Epithelial cell of proximal tubule (primary cell): ENCODE measurements at places on chromosomes 12 and 14.

- DNase-seq, result no peak
Measured at GRCh38 chr14:104194016-104194415, 55.6 kb downstream of the KIF26A start.

- DNase-seq, result no peak
Measured at GRCh38 chr14:96582995-96583394, 80.8 kb downstream of the PAPOLA start.

DNA sequence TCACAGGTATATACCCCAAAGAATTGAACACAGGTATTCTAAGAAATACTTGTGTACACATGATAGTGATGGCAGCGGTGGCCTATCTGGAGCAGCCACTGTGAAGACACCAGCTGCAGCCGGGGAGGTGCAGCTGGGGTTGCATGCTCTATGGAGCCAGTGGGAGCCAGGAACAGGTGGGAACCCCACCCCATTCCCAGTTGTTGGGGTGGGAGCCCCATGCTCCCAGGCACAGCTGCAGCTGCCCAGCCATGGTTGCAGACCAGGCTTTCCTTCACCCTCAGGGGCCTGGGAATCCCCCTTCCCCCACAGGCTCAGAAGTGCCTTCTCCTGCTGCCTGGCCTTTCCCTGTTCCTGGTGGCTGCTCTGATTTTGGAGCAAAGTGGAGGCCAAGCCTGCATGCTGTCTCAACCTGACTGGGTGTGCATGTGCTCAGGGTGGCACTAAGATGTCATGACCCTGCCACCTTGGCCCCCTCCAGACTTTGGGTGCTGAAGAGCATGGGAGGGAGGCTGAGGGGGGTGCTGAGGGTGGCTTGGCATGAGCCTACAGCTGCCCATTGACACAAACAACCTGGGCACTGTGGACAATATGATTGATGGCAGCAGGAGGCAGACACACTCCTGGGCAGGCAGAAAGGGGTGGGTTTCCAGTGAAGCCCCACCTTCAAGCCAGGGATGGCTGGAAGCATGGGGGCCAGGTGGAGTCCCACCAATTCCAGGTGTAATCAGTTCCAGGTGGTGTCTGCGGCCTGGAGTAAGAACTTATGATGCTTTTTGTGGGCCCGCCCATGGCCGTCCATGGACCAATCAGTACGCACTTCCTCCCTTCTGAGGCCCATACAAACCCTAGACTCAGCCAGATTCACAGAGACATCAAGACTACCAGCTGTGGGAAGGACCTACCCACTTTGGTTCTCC, 234.7 kb downstream of the ADGRD1 start:
- no peak for DNase-seq

DNA sequence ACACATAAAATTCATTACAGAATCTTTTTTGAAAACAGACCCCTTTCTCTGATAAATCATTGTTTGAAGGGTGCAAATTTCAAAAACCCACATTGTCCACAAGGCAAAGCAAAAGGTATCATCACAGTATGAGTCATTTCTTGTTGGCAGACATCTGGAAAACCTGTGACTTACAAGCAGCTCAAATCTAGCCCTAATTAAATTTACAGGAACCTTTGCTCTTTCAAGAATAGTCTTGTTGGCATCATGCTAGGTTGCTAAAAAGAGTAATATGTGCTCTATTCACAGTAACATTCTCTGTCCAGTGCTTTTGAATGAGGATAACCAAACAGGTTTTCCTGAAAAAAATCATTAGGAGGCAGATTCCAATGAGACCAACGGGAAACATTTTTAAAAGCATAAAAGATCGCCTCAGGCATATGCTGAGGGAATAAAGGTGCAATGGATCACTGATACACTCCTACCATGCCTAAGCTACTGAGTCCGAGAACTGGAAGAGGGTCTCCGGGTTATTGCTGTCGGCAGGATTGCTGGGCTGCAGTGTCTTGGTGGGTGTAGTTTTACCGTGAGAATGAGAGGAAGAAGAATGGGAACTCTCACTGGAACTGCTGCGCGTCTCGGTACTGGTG, 55.5 kb upstream of the TTC7B start:
- peak; percentile 48 for DNase-seq

DNA sequence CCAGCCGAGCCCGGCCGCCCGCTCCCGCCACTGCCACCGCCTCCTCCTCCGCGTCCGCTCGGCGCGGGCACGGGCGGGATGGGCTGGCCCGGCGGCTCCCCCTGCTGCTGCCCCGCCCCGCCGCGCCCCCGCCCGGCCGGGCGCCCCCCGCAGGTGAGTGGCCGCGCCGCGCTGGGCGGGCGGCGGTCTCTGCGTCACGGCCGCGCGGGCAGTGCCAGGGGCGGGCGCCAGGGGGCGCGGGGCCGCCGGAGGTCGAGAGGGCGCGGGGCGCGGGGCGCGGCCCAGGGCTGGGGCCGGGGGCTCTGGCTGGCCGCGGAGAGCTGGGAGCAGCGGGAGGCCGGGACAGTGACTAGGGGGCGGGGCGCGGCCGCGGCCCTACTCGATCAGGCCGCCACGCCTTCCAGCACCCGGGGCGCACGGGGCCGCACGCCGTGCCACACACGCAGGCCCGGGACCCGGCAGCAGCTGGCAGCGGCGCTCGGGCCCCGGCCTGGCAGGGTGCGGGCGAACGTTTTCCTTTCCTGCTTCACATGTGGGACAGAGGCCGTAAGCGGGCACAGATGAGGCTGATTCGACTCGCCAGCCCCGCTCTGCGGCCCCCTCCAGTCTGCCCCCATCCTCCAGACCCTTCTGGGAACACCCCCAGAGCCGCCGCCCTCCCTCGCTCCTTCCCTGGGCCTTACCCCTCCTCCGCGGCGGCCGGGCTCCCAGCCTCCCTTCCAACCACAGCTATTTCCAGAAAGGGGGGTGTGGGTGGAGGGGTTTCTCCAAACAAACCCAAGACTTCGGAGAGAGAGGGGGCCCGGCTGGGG, 2.4 kb upstream of the TNS2 start:
- DNase-seq, result no peak

DNA sequence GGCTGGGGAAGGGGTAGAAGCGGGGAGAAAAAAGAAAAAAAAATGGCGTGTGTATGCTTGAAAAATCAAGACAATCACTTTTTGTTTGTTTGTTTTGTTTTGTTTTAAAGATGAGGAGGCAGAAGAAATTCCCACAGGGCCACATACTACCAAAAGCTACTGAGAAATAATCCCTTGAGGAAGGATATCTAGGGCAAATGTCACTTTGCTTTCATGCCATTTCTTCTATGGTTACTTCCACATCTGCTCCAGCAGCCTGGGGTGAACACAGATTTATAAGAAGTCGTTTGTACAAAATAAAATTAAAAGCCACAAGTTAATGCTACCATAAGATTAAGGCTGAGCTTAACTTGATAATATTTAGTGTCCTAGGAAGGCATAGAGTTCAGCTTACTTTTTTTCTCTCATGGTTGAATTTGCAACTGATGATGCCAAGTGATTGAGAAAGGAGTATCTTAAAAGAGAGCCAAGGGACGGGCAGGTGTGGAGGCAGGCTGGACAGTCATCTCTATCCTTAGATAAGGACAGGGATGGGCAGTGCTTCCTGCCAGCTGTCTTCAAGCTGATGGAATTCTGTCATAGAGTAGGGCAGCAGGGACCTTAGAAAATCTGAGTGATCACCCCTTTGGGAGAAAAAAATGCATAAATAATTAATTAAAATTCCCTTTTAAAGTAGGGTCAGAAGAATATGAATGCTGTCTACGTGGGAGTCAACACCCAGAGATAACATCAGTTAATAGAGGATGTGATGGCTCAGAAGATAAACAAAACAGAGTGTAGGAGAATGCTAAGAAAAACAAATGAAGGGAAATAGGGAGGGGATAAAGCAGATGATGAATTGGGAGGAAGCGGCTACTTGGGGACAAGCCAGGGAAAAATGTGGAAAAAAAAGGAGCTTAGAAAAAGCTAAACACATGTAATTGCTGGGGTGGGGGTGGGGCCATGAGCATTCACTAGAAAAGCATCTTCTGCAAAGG, 57.1 kb downstream of the DYRK2 start:
- no peak for DNase-seq

DNA sequence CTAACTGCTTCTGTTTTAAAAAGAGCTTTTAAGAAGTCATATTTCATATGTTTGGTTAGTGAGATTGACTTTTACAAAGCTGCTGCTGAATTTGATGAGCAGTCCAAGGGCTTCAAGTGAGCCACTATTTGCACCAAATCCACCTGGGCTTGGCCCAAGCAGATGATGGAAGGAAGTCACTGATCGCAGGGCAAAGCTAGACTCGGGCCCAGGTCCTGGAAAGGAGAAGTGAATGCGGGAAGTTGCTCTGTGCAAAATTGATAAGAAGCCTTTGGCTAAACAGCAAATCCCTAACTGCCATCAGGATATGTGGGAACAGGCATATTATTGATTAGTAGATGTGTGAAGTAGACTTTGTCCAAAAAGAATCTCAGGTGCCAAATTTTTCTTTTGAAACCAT, 30.5 kb downstream of the PLXNC1 start:
- DNase-seq, result no peak
